ENCODE measurements at places on chromosomes 6 and 20.

DNA sequence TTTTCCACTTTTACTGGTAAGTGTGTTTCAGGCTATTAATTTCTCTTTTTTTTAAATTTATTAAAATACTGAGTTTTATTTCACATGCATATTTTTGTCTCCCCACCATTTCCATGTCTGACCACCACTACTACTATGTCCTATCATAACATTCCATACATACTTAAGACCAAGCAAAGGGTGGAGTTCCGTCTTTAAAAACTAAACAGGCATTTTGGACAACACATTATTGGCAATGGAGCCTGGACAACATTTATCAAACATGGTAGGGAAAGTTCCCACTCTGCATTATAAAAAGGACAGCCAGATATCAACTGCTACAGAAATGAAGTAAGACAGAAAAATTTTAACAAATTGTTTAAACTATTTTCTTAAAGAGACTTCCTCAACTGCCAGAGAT is 91.9 kb downstream of the LMBRD1 start:
- DNase-seq, result no peak

DNA sequence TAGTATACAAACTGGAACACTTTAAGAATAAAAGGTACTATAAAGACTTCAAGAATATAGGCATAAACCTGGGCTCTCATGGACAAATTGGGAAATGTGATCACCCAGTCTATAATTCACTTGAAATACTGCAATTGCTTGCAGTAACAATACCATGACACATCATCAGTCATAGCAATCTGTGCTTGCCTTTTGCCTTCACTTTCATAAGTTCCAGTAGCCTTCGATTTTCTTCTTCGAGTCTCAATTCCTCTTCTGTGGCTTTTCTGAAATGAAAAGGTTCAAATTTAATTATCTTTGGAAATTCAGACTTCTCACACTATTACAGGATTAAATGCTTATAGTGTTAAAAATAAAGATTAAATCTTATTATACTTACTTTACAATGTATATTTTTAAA is 96.3 kb upstream of the ZBTB24 start:
- DNase-seq, result no peak

- no peak for DNase-seq
Measured at GRCh38 chr6:44415873-44416502, 28.5 kb downstream of the CDC5L start.

- DNase-seq, result no peak
Measured at GRCh38 chr6:2441601-2442475, 196.4 kb upstream of the GMDS start.
